ENCODE measurements at places on chromosomes 7 and 10. TPM values are rescaled to one million over a fixed set of nuclear protein-coding genes. Genes with fewer than 3 reads are reported as not detected.

Gene OR6B1
- polyA plus RNA-seq = 0.03 TPM

Gene RHEB
- polyA plus RNA-seq = 126 TPM

DNA sequence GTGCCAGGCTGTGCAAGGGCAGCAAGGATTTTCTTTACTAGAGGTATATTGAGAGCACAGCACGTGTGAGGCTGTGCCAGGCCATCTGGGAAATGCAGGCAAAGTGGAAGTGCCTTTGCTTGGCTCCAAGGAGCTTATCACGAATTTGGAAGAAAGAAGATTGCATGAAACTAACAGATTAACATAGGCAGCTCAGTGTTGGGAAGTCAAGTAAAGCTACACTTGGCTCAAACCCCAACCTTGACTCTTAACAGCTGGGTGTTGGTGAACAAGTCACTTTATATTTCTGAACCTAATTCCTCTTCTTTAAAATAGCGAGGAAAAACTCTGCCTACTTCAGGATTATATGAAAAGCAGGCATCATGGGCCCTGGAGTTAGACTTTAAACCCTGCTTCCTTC, 105.2 kb downstream of the PLCE1 start:
- DNase-seq = no peak

- no peak for DNase-seq
Observed at GRCh38 chr7:18157233-18157632, 129.6 kb upstream of the PRPS1L1 start.

Gene PCDH15
- 9.8 TPM for polyA plus RNA-seq

Gene PNLIPRP3
- not detected for polyA plus RNA-seq
